ENCODE measurements at places on chromosomes 16 and 17.

DNA sequence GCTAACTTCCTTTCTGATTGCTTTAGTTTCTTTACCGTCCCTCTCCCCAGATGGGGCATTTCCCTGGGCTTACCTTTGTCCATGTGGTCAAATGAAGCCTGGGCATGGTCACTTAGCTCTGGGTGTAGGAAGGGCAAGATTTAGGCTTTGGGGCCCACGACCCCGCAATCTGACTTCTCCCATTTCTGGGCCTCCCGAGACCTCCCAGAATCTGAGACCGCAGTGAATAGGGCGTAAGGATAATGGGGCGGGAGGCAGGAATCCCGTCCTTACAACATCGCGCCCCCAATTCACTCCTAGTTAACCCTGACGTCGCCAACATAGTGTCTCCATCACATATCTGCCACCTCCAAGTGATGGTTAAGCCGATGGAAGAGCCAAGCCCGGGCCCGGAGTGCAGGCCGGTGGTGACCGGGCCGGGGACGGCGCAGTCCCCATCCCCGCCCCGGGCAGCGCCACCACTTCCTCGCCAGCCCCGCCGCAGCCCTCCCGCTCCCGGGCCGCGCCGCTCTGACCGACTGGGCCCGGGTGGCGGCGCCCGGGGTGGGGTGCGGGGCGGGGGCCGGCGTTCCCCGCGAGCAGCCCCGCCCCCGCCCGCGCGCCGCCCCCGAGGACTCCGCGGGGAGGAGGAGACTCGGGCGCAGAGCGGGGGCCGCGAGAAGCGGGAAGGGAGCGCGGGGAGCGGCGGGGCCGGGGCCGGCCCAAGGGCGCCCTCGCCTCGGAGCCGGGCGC, at the start of gene RHBDL3:
Gene RHBDL3, plus strand, starts transcription at position 641 of the 732 bp plus-strand sequence. CDS start 358 bp downstream, outside the sequence.
- no peak for DNase-seq

- DNase-seq: no peak
Measured at GRCh38 chr16:24027466-24027865, 191.7 kb downstream of the PRKCB start.

GRCh38 chr17:63538693-63539595, 11.3 kb upstream of the DCAF7 start:
- DNase-seq: no peak

GRCh38 chr17:17150448-17150800, 55.7 kb downstream of the PLD6 start:
- DNase-seq: no peak

DNA sequence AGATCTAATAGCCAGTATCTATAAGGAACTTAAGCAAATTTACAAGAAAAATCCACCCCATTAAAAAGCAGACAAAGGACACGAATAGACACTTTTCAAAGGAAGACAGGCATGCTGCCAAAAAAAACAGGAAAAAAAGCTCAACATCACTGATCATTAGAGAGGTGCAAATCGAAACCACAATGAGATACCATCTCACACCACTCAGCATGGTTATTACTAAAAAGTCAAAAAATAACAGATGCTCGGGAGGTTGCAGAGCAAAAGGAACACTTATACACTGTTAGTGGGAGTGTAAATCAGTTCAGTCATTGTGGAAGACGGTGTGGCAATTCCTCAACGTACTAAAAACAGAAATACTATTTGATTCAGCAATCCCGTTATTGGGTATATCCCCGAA, 9.6 kb downstream of the STX8 start:
- DNase-seq: no peak

GRCh38 chr17:29295420-29295819, 1.5 kb upstream of the NUFIP2 start:
- no peak for DNase-seq

DNA sequence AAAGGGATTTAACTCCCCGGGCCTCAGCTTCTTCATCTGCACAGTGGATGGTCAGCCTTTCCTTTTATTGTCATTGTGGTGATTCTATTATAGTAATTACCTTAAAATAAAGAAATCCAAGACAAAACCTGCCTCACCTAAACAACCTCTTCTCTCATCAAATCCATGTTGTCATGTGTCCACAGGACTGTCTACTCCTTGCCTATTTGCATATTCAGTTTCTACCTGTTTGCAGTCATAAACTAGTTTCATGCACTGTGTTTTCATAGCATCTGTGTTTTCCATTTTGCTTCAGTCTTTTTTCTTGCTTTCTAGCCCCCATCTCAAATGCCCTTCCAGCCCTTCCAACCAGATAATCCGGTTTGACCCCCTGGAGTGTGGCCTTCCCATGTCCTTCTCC, 44.3 kb upstream of the CPNE2 start:
- DNase-seq: no peak

- DNase-seq: no peak
Measured at GRCh38 chr17:7328840-7329373, at the start of gene NEURL4. Gene NEURL4 (minus strand): TSS chr17:7329335. CDS start chr17:7329312, 23 bp downstream.

- DNase-seq: no peak
Measured at GRCh38 chr17:28740406-28741357, 3.1 kb upstream of the TRAF4 start.

GRCh38 chr16:48279199-48279598, 31.9 kb upstream of the ABCC11 start:
- DNase-seq: no peak

- DNase-seq: peak; percentile 56
Measured at GRCh38 chr16:56673921-56674320, 4.3 kb downstream of the MT1H start.
